Stimulated activated effector memory CD8-positive, alpha-beta T cell treated with anti-CD3 and anti-CD28 coated beads, Interleukin-12 subunit alpha, Interleukin-12 subunit beta, amount 100 ng/mL, for 72 hours (primary cell): ENCODE measurements at places on chromosomes 1 and 21.
A peak's percentile ranks its signal among the peaks of the same experiment; 100 is the strongest.

- no peak for DNase-seq
Observed at GRCh38 chr1:204199579-204199978, 3.3 kb upstream of the KISS1 start.

- DNase-seq = no peak
Observed at GRCh38 chr1:153547560-153548551, 1.2 kb downstream of the S100A3 start.

DNA sequence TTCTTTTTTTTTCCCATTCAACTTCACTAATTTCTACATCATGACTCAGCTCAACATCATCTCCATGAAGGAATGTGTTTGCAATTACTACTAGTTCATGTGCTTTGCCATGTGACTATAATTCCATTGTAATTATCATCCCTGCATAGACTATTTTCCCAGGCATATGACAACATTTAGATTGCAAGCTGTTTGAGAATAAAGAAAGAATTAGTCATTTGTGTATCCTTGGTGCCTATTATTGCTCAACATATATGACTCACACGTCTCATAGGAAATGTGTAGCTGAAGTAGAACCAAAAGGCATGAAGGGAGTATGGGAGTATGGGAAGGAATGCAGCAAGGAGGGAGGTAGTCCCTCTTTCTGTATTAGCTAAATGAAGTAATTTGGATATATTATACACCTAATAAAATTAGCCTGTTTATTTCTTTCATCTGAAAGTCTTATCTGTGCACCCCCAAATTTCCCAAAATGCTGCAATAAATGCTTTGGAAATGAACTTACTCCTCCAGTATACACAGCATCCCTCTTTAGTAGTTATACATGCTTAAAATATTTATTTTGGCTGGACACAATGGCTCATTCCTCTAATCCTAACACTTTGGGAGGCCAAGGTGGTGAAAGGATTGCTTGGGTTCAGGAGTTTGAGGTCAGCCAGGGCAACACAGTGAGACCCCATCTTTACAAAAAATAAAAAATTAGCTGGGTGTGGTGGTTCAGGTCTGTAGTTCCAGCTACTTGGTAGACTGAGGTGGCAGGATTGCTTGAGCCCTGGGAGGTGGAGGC lies 316.9 kb upstream of the ADGRL4 start:
- DNase-seq = no peak

DNA sequence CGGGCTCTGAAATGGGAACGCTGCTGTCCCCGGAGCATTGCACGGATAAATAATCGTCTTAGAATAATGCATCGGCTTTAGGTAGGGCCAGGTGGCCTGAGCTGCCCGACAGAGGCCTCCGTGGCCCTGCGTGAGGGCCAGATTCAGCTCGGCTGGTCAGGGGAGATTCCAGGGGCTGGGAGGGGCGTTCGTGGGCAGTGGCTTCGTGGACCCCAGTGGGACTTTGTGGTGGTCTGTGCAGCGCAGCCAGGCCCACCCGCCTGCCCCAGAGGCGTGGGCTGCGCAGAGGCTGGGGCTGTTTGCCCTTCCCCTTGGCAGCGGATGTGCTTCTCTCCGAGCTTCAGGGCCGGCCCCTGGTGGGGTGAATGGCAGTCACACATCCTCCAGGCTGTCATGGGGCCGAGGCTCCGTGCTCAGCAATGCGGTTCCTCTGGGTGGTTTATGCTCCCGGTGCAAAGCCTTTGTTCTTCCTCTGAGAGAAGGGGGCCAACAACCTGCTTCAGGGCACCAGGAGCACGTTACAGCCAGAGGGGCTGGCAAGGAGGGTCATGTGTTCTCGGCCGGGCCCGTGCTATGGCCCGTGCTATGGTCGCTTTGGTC lies 104.5 kb downstream of the PRDM16 start:
- DNase-seq = no peak

DNA sequence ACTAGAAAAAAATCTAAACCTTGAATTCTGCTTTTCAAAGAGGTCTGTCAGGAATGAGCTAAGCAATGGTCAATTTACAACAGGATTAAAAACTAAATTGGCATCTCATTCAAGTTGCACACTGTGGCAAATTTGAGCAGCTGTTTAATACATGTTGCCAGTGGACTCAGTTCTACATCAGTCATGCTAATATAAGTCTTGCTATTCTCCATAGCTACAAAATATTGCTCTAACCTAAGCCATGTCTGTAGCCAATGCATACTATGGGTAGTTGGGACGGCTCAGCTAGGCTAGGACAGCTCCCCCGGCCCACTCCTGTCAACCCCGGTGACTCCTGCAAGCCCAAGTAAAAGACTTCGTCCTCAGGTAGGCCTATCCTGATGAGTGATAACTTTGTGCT lies 10.9 kb upstream of the VAV3 start:
- DNase-seq = no peak

- DNase-seq = no peak
Observed at GRCh38 chr21:44449473-44450363, 5.6 kb upstream of the LRRC3 start.

GRCh38 chr21:15895142-15896106 lies 165.6 kb downstream of the USP25 start:
- no peak for DNase-seq

- no peak for DNase-seq
Observed at GRCh38 chr21:26982767-26983166, 15.9 kb upstream of the ADAMTS5 start.

DNA sequence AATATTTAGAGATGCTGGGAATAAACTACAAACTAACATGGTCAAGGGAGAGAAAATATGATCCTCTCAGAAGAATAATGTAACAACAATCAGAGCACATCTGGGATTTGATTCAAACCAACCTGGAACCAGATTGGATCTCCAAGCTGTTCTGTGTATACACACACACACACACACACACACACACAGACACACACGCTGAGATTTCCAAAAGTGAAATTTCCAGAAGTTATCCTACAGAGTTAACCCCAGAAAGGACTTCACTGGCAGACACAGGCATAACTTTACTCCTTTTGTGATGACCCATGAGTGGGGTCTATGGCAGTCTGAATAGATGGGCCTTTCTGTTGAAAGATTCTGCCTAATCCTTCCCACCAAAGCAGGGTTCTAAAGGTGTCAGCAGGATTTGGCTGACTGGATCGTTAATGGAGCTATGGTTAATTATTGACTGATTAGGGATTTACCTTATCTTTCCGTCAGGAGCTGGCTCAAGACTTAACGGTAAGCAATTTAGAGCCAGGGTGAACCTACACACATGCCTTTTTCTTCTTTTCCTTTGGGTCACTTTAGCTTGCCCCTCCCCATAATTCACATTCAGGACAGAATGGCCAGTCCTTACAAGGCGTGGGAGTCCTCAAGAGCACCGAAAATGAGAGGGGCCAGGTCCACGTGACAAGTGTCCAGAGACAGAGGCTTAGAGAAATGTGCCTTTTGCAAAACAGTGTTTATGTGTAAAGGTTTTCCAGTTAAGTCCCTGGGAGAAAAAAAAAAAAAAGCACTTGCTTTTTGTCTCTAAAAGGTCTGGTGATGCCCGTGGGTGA lies 10.9 kb upstream of the PROX1 start:
- DNase-seq = no peak

DNA sequence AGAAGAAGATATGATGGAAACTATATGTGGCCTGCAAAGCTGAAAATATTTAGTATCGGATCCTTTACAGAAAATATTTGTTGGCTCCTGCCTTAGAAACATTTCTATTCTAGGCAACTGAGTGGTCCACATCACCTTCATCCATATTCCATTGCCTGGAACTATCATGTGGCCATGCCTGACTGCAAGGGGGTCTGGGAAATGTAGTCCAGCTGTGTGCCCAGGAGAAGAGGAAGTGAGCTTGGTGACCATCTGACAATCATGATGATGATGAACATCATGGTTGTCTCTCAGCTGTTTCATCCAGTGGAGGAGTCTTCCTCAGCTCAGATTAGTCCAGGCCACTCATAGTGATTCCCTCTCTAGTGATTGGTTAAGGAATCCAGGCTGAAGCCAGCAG lies 61.8 kb upstream of the IFNLR1 start:
- no peak for DNase-seq

DNA sequence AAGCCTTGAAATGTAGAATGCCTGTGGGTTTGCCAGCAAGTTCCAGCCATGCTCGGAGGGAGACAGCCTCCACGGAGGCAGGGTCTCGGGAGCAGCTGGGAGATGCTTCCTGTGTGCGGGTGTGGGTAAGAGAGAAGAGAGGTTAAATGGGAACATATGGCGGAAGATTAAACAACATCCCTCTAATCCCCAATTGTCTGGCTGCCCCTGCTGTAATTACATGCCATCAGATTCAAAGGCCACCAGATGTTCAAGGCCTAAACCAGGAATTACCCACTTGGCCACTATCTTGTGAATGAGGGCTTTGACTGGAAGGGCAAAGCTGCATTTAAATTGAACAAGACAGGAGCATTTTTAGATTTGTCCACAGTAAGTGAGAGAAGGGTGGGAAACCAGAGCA lies 81.4 kb upstream of the BACE2 start:
- DNase-seq = no peak

DNA sequence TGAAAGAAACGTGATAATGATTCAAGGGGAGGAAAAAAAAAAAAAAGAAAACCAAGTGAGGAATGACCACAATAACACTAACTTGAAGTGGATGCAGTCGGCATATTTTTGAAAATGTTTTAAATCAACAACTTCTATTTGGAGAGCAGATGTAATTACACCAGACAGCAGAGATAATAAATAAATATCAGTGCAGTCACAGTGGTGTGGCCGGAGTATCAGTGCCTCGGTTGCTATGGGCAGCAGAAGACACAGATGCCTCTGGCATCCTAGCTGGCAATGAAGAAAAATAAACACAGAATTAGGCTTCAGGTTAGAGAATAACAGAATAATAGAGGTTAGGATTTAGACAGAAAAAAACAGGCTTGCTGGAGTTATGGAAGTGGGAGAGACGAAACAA lies 888.3 kb downstream of the LTN1 start:
- no peak for DNase-seq

- no peak for DNase-seq
Observed at GRCh38 chr1:228723287-228723686, 12.0 kb upstream of the RHOU start.

- no peak for DNase-seq
Observed at GRCh38 chr1:234660536-234661316, 50.7 kb upstream of the IRF2BP2 start.

GRCh38 chr1:78143152-78143551 lies 97.4 kb downstream of the GIPC2 start:
- DNase-seq = no peak

DNA sequence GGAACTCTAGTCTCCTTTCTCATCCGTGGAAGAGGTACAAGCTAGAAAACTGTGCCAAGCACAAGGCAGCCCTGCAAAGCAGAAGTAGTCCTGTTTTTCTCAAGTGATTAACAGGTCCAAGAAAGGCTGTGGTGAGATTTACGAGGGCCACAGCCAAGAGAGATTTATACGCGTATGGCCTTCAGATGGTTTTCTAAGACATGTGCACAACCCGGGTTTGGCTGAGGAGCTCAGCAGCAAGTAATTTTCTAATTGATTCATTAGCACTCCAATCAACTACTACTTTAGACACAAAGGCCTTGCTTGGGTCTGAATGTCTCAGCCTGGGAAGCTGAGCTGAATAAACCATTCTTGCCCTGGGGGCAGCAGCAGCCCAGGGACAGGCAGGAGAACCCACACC lies 55.8 kb downstream of the SSBP3 start:
- no peak for DNase-seq

DNA sequence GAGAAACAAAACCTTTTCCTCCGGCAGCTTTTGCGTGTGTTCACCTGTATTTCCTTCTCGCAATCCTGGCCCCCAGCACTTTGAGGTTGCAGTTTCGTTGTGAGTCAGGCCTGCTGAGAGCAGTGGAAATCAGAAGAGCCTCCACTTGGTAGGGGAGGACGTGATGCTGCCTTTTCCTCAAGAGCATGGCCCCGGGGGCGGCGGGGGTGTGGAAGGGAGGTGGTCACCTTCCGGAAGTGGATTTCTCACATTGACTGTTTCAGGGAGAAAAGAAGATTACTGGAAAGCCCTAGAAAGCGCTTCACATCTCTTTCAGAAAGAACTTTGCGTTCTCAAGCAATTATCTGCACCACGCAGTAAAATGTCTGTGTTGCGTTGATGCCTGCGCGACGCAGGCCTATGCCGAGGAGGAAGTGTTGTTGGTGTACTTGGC lies 12.2 kb upstream of the IL10 start:
- DNase-seq = peak; percentile 55

DNA sequence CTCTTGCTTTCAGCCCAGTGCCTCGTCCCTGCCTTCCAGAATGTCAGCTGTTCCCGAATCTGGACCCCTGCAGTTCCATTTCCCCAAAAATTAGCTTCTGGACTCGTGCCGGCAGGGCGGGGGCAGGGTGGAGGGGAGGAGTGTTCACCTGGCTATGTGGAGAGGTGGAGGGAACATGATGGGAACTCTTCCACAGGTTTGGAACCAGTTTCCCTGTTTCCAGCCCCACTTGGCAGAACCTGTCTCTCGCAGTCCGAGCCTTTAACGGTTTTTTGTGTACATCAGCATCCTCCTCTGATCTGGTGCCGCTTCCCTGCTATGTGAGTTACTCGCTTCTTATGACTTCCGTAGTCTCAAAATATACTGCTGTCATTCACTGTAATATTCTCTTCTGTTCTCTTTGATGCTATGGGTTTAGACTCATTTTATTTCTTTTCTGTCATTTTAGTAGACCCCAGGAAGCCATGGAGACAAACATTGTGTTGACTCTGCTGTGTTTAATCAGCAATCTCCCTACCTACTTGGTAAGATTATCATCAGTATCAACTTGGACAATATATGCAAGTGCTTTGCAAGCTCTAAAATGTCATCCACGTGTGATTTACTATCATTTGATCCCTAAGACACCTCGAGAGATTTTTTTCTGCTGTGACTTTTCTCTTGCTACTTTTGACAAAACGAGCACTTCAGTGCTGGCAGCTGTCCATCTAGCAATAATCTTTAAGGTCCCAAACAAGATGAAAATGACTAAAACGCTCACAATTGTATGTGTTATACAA lies 33.3 kb upstream of the HNRNPU start:
- no peak for DNase-seq

DNA sequence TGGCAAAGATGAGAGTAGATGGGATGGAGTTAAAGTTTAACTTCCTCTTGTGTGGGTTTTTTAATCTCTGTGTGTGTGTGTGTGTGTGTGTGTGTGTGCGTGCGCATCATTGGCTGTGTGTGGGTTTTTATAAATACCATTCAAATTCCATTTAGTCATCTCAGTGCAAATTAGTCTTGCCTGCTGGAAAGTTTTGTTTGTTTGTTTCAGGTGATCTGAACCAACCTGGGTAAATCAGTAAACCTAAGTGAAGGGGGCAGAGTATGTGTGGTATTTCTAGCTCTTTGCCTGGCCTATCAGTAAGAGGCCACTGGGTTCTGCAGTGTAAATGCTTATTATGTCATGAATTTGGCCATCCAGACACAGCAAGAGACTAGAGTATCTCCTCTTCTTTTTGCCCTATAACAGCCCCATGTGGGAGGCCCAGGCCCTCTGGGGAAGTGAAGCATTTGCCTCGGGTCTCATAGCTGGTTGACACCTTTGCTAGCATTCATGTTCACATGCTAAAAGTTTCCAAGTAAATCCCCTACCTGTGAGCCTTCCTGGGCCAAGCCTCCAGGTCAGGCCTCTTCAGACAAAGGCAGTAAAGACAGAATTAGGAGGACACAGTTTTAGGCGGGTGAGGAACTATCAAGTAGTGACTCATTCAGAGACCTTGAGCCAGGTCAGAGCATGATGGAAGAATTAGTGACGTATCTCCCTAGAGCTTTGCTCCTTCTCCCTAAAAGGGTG lies 14.7 kb downstream of the INTS3 start:
- DNase-seq = no peak

GRCh38 chr1:116125758-116126157 lies 14.6 kb downstream of the MAB21L3 start:
- peak; percentile 3 for DNase-seq

- DNase-seq = no peak
Observed at GRCh38 chr1:7753641-7754040, 17.5 kb upstream of the VAMP3 start.

- DNase-seq = no peak
Observed at GRCh38 chr1:21634806-21635535, 34.2 kb downstream of the RAP1GAP start.
